ENCODE measurements at places on chromosomes 5 and 9.

DNA sequence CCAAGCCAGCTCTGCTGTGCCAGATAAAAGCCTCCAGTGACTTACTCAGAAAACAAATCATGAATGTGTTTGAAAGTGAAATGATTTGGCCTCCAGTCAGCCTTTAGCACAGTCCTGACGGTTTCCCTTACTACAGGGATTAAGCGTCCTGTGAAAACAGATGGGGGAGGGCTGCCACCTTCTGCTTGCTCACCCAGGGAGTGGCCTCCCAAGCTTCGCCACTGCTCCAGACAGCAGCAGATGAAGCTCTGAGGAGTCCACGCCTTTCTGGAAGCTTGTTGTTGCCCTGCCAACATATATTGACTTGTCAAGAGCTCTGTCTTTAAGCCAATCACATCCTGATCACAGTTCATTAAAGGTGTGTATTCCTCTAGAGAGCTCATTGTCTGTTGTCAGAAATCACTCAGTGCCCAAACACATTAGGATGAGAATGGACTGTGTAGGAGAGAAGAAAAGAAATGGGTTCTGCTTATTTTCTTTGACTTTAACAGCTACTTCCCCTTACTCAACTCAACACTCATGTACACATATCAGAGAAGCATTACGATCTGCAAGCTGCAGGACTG lies 4.9 kb upstream of the FYB1 start:
- peak; percentile 11 for DNase-seq

- no peak for DNase-seq
Observed at GRCh38 chr9:97387504-97387886, 24.4 kb upstream of the TDRD7 start.

DNA sequence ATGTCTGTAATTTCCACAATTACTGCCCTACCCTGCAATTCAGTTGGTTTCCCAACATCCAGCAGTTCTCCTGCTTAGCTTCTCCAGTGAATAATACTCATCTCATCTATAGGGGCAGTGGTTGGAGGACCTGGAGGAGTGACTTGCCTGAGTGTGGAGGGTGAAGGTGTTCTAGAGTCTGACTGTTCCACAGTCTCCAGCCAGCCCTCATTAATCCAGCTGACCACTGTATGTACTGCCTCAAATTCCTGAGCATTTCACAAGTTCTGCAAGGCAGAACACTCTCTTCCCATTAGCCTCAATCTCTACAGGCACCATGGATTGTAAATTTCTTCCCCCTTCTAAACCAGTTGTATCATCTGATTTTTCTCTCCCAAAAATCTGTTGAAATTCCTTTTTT lies 147.4 kb upstream of the NFIL3 start:
- DNase-seq = no peak

- DNase-seq = no peak
Observed at GRCh38 chr9:126122901-126123616, 203.6 kb upstream of the MVB12B start.

GRCh38 chr5:72434056-72434780 lies 73.0 kb downstream of the ZNF366 start:
- DNase-seq = no peak

- DNase-seq = peak; percentile 51
Observed at GRCh38 chr9:9002826-9003583, 1203.4 kb upstream of the DMAC1 start.

GRCh38 chr9:24011881-24012280 lies 185.8 kb upstream of the ELAVL2 start:
- no peak for DNase-seq

GRCh38 chr9:2019723-2020122 lies 4.6 kb downstream of the SMARCA2 start:
- DNase-seq = no peak

GRCh38 chr5:151926188-151926587 lies 1.5 kb upstream of the GLRA1 start:
- DNase-seq = no peak
